Umbilical cord (tissue), 2 donors: ENCODE measurements at places on chromosomes 5 and 9. TPM values are rescaled to one million over a fixed set of nuclear protein-coding genes. Genes with fewer than 3 reads are reported as not detected.

Gene NIPAL4
- total RNA-seq: 5.8 TPM

Gene SMIM23
- total RNA-seq: 5.5 TPM

Gene ANKRD34B
- 4.1 TPM for total RNA-seq

Gene PCDHGA2
- total RNA-seq: 4.6 TPM

Gene ADAMTS12
- total RNA-seq: 49.4 TPM

Gene NME5
- total RNA-seq: not detected

Gene DRD1
- 2.4 TPM for total RNA-seq

Gene SCGB3A2
- total RNA-seq: not detected

Gene SOHLH1
- not detected for total RNA-seq

Gene CHD1
- total RNA-seq: 98.0 TPM

Gene MAST4
- 20.9 TPM for total RNA-seq

Gene ZNF618
- total RNA-seq: 12.3 TPM

Gene CNTNAP3
- 20.0 TPM for total RNA-seq

Gene PCDHGA9
- 11.1 TPM for total RNA-seq

Gene NXNL2
- not detected for total RNA-seq

Gene DAB2
- total RNA-seq: 87.9 TPM

Gene SPATA31C1
- total RNA-seq: 1.2 TPM

Gene SLC44A1
- total RNA-seq: 52.5 TPM

Gene PTPRD
- 29.1 TPM for total RNA-seq

Gene KCNV2
- total RNA-seq: 1.4 TPM

Gene PCDHB7
- 3.6 TPM for total RNA-seq

Gene ISCA1
- 37.1 TPM for total RNA-seq

Gene PTGDS
- 49.6 TPM for total RNA-seq

Gene PCDHGB5
- total RNA-seq: 15.4 TPM

Gene CCDC69
- 20.0 TPM for total RNA-seq

Gene CDC23
- total RNA-seq: 38.8 TPM

Gene FAM221B
- total RNA-seq: 1.2 TPM

Gene CTNNAL1
- 68.9 TPM for total RNA-seq

Gene FGF1
- 9.9 TPM for total RNA-seq

Gene FBXW11
- total RNA-seq: 61.4 TPM

Gene UGT3A1
- total RNA-seq: 8.7 TPM

Gene BNC2
- 19.3 TPM for total RNA-seq

Gene ROPN1L
- 7.5 TPM for total RNA-seq

Gene GRIN1
- 5.1 TPM for total RNA-seq

Gene GABRB2
- total RNA-seq: 6.5 TPM

Gene SPINK7
- not detected for total RNA-seq

Gene WDR31
- total RNA-seq: 3.1 TPM

Gene PDLIM7
- 247 TPM for total RNA-seq

Gene ZBTB43
- total RNA-seq: 9.9 TPM

Gene SPATA31E1
- total RNA-seq: 2.9 TPM

Gene TAF11L5
- 16.4 TPM for total RNA-seq

Gene TOR2A
- 4.6 TPM for total RNA-seq

Gene PCDHGA6
- total RNA-seq: 7.2 TPM

Gene POU5F2
- total RNA-seq: 6.5 TPM

Gene AIF1L
- 35.4 TPM for total RNA-seq

Gene IFNK
- total RNA-seq: 2.4 TPM

Gene DMRT1
- 0.48 TPM for total RNA-seq

Gene SUSD3
- total RNA-seq: not detected

Gene PCBD2
- total RNA-seq: 7.0 TPM

Gene AMBP
- not detected for total RNA-seq
